ENCODE measurements at places on chromosomes 1 and 21.

GRCh38 chr21:35840197-35840799, 220.0 kb downstream of the SETD4 start:
- DNase-seq: peak; percentile 22

DNA sequence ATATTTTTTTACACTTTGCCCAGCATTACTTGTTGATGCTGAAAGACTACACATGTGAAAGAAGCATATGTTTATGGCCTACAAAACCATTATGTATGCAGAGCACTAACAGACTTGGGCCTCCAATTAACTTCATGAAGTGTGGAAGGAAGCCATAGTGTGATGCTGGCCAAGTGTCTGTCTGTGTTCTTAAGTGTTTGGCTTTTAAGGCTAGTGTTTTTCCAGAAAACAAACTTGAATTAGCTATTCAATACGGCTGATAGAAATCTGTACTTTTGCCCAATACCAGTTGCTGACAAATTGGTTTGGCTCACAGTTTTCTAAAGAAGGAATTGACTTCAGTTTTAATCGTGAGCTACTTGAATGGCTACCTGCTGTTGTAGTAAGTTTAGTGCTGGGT, 136.1 kb downstream of the ADGRL2 start:
- DNase-seq: no peak

GRCh38 chr1:204419064-204419403, 7.4 kb upstream of the PPP1R15B start:
- DNase-seq: no peak

- no peak for DNase-seq
Measured at GRCh38 chr1:3545363-3546047, 65.8 kb downstream of the MEGF6 start.

DNA sequence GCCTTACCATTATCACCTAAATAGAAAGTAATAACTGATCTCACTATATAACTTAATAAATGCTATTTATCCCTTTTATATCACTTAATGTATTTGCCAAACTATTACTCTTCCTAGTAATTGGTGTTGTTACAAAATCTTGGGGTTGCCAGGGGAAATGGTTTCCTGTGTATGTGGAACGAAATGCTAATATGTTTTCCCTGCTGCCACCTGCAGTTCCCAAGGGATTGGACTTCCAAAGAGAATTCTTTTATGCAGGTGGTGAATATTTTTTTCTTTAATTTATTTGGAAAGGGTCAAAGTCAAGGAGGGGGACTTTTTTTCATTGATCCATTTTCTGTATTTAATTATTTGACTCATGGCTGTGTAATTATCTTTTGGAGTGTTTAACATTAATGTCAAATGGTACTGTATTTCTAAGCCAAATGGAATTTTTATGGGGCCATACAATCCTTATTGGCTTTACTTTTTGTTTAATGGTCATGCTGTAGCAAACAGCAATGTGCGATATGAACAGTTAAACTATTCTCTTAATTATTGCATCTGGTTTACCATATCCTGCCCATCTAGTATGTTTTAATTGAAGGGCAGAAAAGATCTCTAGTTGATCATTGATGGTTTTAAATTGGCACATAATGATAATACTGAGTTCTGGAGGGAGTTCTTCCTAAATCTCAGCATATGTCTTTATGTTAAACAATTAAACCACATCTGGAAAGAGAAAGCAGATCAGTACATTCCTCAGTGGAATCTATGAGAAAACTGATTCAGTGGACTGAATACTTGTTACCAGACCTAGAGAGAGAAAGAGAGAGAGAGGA, 486.3 kb downstream of the TTLL7 start:
- no peak for DNase-seq

- DNase-seq: no peak
Measured at GRCh38 chr1:84870591-84870990, 22.4 kb downstream of the LPAR3 start.

DNA sequence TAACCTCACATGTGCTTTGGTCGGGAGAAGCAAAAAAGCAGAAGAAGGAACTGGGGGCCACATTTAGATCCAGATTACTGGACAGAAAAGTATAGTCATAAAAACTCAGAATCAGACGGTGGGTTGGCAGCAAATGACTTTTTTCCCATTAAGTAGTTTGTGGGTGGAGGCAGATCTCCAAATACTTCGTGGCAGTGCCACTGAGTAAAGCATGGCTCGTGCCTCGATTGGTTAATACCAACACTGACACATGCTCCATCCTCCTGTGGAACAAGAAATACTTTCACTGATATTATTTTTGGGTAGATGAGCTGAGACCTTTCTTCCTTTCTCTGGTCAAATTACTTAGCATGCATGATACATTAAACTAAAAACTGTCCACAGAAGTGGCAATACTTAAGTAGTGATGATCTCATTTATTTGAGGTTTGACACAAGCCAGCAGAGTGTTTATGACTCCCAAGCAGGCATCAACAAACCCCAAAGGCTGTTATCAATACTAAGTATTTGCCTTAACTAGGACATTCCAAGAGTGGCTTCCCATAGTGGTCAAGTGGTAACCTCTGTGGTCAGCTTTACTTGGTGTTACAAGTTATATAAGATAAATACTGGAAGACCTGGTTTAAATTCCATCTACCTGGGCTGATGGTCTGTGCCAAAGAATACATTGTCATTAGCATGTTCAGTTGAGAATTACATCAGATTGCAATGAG, 500.0 kb upstream of the RUNX1 start:
- no peak for DNase-seq

DNA sequence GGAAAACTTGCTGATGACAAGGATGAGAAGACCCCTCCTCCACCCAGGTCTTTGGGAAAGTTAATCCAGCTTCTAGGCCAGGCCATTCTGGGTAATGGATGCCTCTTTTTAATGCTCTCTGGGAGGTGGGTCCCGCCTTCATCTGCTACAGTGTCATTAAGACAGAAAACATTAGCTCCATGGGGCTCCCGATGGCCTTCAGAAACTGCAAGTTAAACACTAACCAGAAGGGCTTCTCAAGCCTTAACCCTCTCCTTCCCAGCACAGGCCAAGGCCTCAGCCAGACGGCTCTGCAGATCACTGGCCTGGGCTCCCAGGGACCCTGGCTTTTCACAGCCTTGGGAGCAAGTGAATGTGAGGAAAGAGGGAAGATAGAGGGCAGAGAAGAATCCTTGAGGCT, 364.9 kb downstream of the MATN1 start:
- DNase-seq: no peak

GRCh38 chr1:233166896-233167295, 128.6 kb downstream of the PCNX2 start:
- DNase-seq: no peak

- no peak for DNase-seq
Measured at GRCh38 chr1:16924919-16925477, 3.3 kb downstream of the CROCC start.

DNA sequence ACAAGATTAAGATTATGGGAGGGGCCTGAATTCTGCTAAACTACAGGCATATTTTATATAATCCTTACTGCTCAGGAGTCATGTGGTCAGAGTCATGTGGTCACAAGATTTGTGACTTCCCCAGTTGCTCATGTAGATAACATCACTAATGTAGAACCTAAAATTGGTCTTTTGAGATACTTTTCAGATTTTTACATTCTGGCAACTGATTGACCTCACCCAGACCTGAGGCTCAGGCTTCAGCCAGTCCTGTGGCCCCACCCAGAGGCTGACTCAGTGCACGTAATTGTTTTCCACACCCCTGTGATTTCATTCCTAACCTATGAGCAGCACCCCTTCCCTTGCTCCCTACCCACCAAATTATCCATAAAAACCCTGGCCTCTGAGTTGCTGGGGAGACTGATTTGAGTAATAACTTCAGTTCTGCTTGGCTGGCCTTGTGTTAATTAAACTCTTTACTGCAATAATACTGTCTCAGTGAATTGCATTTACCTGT, 41.7 kb upstream of the ZNF326 start:
- DNase-seq: peak; percentile 13

- no peak for DNase-seq
Measured at GRCh38 chr1:89698624-89699023, 65.7 kb downstream of the LRRC8C start.

GRCh38 chr1:11072216-11072917, 12.5 kb upstream of the SRM start:
- DNase-seq: no peak

- DNase-seq: no peak
Measured at GRCh38 chr1:17586172-17586964, 46.9 kb downstream of the ARHGEF10L start.

DNA sequence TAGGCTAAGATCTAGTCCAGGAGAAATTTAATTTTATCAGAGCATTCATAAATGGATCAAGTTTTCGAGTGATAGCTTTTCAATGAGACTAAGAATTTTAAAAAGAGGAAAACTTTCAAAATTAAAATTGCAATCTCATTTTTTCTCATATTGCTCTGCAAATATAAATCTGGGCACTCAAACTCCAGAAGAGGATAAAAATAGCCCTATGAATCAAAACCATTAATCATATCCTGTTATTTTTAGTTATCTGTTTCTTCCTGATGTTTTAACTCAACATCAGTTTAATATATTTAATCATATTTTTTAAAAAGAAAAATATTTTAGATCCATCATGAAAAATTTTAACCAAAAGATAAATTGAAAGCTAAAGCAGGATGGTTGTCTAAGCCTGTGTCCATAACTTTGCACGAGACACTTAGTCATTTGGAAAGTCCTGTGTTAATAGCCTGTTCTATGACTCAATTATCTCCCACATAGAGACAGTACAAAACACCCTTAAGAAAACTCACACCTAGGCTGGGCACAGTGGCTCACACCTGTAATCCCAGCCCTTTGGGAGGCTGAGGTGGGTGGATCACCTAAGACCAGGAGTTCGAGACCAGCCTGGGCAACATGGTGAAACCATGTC, 17.1 kb upstream of the PRRC2C start:
- DNase-seq: no peak

DNA sequence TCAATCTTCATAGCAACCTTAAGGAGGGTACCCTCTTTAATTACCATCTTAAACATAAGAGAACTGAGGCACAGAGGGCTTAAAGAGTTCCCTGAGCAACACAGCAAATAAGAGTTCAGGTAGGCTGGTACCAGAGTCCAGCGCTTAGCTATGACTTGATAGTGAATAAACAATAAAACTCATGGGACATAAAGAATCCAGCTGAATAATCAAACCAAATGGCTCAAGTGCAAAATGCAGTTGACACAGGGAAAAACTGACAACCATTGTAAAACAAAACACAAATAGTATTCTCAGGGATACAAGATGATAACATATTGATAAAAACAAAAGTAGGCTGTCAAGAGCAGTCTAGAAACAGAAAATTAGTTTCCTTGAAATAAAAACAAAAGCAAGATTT, 176.9 kb upstream of the HMGB4 start:
- no peak for DNase-seq

- no peak for DNase-seq
Measured at GRCh38 chr1:21816602-21817302, 4.7 kb downstream of the LDLRAD2 start.

DNA sequence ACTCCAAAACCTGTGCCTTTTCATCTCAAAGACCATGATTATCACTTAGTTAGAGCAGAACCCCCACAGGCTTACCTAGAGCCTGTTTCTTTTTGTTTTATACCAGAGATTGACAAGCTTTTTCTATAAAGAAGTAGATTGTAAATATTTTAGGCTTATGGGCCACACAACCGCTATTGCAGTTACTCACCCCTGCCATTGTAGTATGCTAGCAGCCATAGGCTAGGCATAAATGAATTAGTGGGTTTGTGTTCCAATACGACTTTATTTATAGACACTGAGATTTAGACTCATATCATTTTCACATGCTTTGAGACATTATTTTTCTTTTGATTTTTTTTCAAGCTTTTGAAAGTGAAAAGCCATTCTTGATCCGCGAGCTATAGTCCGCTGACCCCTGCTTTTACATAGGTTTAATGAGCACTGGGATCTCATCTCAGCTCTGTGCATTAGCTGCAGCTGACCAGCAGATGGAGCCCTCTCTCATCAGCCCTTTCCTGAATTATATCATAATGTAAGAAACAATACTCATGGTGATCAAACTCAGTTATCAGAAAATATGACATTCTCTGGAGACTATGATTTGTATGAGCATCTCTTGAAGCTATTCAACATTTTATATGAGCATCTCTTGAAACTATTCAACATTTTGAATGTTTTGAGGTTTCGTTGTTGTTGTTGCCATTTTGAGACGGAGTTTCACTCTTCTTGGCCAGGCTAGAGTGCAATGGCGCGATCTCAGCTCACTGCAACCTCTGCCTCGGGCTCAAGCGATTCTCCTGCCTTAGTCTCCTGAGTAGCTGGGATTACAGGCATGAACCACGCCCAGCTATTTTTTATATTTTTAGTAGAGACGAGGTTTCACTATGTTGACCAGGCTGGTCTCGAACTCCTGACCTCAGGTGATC, 111.9 kb upstream of the L1TD1 start:
- peak; percentile 24 for DNase-seq

- no peak for DNase-seq
Measured at GRCh38 chr1:3639397-3639911, 10.4 kb downstream of the WRAP73 start.

DNA sequence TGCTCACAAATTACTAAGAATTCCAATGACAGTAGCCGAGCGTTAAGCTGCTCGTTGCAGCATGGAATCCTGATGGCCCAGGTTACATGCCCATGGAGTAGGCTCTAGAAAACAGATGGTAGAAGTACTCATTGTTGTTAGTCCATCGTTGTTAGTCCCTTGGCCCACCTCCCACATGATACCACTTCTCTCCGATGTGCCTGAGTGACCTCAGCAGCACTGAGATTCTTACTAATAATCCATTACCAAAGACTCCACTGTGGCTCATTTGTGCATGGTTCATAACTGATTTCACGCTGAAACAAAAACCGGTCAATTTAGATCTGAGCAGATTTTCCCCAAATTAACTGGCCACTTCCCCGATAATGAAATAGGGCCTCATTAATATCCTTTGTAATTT, 772.3 kb upstream of the CXADR start:
- DNase-seq: no peak

DNA sequence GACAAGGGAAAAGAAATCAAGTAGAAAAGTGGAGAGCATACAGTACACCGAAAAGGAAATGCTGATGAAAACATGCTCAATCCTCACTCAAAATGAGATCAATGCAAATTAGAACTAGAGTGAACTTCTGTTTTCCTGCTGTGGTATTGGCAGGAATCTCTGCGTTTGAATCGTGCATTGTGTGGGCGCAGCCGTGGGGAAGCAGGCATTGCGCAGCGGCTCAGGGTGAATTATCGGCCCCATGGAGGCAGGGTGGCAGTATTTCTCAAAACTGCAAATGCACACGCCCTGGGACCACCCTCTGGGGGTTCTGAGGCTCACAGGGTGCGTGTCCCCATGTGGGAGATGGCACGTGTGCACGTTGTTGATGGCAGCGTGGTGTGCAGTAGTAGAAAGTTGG, 140.6 kb downstream of the PEX14 start:
- DNase-seq: no peak

GRCh38 chr1:17350083-17350482, 21.9 kb upstream of the PADI6 start:
- DNase-seq: no peak

DNA sequence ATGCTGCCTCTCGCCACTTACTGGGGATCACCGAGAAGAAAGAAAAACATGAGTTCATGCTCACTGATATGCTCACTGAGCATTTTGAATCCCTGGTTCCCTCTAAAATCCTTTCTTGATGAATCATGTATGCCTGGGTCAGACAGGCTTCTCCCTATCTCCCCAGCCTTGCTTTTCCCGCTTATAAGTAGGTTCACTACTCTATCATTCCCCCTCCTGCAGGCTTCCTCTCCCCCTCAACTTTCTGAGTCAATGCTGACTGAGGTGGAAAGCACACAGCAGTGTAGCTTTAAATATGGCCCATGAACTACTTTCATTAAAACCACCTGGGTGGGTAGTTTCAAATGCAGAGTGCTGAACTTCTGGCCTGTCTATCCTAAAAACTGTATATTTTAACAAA, 41.7 kb downstream of the FMO4 start:
- no peak for DNase-seq

Data from activated T-cell treated with anti-CD3 and anti-CD28 coated beads for 1 hour (primary cell).